ENCODE measurements at places on chromosomes 5 and 9.

- no peak for DNase-seq
Measured at GRCh38 chr9:85024374-85024773, 354.8 kb downstream of the NTRK2 start.

DNA sequence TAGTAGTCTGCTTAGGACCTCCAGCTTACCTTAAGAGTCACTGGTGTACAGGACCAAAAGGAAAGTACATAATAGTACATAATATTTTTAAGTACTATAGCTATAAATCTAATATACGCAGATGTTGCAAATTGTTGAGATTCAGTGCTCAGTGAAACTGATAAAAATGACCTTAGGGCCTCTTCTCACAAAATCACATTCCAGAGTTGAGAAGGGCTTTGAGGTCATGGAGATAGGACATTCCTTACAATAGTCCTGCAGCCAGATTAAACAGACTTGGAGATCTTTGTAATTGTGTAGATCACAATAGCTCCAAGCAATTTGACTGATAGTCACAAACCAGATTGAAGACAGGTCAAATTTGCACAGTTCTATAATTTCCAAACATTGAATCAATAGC, 37.7 kb upstream of the PCSK1 start:
- no peak for DNase-seq

DNA sequence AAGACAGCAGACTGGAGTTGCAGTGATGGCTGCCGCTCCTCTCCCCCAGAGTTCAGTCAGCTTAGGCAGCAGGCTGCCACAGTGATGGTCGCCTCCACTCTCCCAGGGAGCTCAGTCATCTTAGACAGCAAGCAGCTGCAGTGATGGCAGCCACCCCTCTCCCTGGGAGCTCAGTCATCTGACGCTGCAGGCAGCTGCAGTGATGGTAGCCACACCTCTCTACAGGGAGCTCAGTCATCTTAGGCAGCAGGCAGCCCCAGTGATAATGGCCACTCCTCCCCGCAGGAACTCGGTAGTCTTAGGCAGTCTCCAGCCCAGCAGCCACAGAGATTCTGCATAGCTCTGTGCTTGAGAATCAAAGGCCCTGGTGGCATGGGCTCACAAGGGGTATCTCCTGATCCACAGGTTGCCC, 582.7 kb downstream of the DTWD2 start:
- no peak for DNase-seq

DNA sequence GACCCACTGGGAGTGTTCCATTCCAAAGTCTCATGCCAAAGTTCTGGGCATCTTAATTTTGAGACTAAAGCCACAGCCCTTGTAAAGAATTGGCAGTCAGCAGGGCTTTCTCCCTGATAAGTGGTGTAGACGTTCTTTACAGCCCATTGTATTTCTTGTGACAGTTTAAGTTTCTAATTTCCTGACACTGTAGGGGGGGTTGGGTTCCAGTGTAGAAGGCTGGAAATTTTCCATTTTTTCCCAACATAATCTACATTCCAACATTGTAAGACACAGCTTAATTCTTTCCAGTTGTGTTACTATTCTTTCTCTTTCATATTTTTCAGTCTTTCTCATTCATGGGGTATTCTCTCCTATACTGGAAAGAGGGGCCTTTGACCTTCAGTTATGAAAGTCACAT, 121.1 kb downstream of the FBXL7 start:
- no peak for DNase-seq

DNA sequence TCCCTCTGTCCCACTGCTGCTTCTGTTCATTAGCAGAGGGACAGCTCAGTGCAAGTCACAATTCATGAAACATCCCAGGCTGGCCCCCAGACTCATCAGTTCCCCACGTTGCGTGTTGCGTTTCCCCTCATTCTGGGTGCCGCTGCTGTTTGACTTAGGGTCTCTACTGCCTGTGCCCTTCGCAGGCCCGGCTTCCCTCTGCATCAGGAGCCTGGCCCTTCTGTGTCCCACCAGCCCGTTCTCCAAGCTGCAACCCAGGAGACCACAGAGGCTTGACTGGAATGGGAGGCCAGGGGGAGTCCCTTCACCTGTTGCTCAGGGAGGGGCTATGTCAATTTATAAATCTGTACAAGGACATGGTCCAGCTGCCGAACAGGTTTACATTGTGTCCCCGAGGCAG, 53.9 kb upstream of the SUSD3 start:
- DNase-seq = no peak
